Stimulated activated CD8-positive, alpha-beta memory T cell treated with anti-CD3 and anti-CD28 coated beads, Interleukin-7, amount 100 ng/mL, for 1 hour (primary cell): ENCODE measurements at places on chromosomes 5 and 9.

GRCh38 chr5:92248518-92248917, 865.4 kb upstream of the ARRDC3 start:
- DNase-seq: no peak

GRCh38 chr5:56656846-56657726, 158.3 kb upstream of the MAP3K1 start:
- no peak for DNase-seq

DNA sequence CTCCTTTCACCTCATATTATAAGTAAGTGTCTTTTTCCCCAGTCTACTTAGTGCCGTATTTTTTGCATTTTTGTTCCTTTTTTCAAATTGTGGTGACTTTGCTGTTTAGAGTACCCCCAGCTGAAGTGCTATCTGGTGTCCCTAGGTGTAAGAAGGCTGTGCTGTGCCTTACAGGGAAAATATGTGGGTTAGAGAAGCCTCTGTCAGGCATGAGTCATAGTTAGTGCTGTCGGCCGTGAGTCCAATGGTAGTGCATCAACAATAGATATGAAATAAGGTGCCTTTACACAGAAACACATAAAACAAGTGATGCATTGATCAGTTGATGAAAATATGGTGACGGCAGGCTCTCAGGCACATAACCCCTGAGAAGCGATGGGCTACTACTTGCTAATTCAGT, 20.1 kb downstream of the SYK start:
- no peak for DNase-seq

- no peak for DNase-seq
Measured at GRCh38 chr5:139262059-139262741, 31.3 kb upstream of the MATR3 start.

GRCh38 chr5:9892696-9893095, 262.5 kb upstream of the TAS2R1 start:
- no peak for DNase-seq

GRCh38 chr5:10831419-10831818, 70.4 kb upstream of the DAP start:
- DNase-seq: no peak

- DNase-seq: no peak
Measured at GRCh38 chr5:151406322-151406947, 41.0 kb upstream of the SLC36A1 start.

GRCh38 chr9:95574176-95574575, 57.4 kb upstream of the PTCH1 start:
- no peak for DNase-seq

DNA sequence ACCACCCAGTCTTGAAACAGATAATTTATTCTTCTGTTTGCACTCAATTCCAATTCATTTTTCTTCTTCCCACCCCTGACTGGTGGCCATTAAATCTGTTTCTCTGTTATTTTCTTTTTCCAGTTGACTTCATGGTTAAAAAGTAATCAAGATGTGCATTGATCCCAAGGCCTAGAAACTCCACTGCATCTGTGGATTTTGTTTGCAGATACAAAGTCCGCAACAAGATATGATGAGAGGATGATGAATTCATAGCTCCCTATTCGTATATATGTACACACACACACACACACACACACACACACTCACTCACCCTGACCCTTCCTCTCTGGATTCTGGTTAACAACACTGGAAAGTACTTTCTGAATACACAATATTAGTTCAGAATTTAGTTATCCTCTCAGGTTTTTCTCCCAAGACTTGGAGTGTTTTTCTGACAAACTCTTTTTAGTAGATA, 52.4 kb downstream of the CD180 start:
- no peak for DNase-seq

DNA sequence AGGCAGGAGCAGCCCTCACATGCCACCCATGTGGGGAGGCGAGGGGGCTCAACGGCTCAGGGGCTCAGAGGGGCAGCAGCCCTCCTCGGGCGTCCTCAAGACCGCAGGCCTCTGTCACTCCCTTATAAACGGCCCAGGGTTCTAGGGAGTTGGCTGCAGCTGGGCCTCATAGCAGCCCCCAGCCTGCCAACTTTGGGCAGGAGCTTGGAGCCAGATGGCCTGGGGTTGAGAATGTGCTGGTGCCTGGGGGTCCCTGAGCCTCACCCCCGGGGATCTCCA, 51.0 kb upstream of the RNU6ATAC start:
- DNase-seq: no peak

GRCh38 chr5:27682600-27682999, 644.2 kb upstream of the CDH9 start:
- no peak for DNase-seq

GRCh38 chr5:181060231-181060590, 20.1 kb downstream of the BTNL9 start:
- DNase-seq: no peak

DNA sequence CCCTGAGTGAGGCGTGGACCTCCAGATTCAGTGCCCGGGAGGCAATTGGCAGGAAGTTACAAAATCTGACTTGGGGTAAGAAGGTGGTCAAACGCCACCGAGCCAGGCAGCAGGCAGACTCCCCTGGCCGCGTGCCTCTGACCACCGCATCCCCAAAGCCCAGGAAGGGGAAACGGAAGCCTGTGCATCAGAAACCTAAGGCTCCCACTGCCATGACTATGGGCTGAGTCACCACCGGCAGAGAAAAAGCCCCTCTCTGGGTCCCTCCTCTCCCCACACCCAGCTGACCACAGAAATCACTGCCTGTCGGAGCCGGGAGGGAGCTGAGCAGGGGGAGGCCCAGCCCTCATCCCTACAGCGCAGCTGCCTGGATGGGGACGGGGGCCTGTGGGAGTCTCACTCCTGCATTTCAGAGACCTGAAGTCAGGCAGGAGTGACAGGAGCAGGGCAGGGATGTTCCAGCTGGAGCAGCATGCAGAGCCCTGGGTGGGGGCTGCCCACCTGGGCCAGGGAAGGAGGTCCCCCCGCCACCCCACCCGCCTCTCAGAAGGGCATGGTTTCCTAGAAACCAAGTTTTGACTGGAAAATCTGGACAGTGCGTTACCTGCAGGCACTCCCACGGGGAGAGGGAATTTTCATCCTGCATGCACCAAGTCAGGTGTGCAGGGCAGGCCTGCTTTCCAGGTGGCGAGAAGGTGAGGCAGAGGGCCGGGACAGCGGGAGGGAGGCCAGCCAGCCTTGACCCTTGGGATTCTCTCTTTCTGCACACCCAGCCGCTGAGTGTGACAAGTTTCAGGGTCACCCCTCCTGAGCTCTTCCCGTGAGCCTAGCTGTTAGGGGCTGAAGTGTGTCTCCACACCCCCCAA, 68.2 kb downstream of the LRSAM1 start:
- no peak for DNase-seq

- no peak for DNase-seq
Measured at GRCh38 chr9:9216934-9217333, 1395.9 kb downstream of the PTPRD start.

- DNase-seq: no peak
Measured at GRCh38 chr5:76292620-76293322, 110.3 kb upstream of the IQGAP2 start.

DNA sequence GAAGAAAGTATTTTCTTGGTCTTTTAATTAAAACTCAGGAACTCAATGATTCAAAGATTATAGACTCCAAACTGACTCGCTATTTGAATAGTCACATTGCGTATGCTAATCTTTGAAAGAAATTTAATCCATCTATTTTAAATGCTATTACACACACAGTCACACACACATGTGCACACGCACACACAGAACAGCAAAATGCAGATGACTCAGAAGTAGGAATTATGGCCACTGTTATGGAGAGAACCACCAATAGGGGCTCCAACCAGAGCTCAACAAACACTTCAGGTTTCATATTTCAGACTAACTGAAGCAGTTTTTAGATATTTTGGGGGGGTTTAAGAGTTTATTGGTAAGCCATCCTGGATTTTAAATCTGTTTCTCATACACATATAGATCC, 1917.9 kb downstream of the EFNA5 start:
- no peak for DNase-seq

DNA sequence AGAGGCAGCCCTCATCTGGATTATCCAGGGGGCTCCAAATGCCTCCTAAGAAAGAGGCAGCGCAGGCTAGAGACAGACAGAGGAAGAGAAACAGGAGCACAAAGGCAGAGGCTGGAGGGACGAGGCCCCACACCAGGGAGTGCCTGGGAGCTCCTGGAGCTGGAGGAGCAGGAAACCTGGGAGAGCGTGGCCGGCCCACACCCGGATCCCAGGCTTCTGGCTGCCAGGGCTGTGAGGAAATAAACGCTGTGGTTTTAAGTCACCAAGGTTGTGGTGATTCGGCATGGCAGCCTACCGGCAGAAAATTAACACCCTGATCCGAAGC, 165.5 kb downstream of the OLFM1 start:
- no peak for DNase-seq

GRCh38 chr5:34676416-34676815, 20.3 kb downstream of the RAI14 start:
- DNase-seq: no peak

GRCh38 chr9:37146410-37146809, 26.0 kb downstream of the ZCCHC7 start:
- DNase-seq: no peak

- no peak for DNase-seq
Measured at GRCh38 chr9:116464987-116465571, 222.0 kb upstream of the TRIM32 start.

DNA sequence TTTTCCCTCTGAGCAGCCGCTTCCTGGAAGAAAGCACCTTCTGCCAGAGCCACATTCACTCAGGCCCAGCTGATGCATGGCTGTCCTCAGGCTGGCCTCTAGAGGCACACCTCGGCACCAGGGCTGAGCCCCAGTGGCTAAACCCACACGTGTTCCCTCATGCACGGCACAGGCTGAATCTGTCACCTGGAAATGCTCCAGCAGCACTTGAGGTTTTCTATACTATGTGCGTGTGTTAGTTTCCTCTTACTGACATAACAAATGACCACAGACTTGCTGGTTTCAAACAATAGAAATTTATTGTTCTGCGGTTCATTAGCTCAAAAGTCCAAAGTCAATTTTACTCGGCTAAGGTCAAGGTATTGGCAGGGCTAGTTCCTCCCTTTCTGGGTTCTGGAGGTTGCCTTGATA, 141.4 kb downstream of the LRRC70 start:
- DNase-seq: no peak

GRCh38 chr9:105311306-105311705, 66.9 kb downstream of the SLC44A1 start:
- DNase-seq: no peak

DNA sequence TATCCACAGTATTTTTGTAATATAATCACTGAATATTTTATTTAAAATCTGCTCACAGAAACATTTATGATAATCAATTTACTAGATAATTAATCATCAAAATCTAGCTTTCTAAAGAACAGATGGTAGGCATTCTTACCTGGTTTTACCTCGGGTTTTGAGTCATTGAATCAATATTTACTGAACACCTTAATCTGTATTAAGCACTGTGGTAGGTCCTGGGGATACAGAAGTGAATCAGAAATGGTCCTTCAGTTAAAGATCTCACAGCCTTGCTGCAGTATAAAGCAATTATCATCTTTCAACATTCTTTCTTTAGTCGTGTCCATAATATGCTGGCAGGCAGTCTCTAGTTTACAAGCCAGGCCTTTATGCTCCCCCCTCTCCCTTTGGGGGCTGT, 2.0 kb upstream of the MEIKIN start:
- DNase-seq: no peak

GRCh38 chr5:142515036-142515435, 170.9 kb downstream of the FGF1 start:
- no peak for DNase-seq
